ENCODE measurements at places on chromosomes 7 and 10. TPM values are rescaled to one million over a fixed set of nuclear protein-coding genes. Genes with fewer than 3 reads are reported as not detected.

The TACC2 gene
- not detected for total RNA-seq

The BAIAP2L1 gene
- 1.5 TPM for total RNA-seq

The ITGB8 gene
- total RNA-seq: not detected

The PTPN20 gene
- total RNA-seq: 0.70 TPM

The ADAM8 gene
- 101 TPM for total RNA-seq

The AGBL3 gene
- 4.1 TPM for total RNA-seq

The CALHM3 gene
- 0.20 TPM for total RNA-seq

The HOXA9 gene
- not detected for total RNA-seq

The CALHM1 gene
- total RNA-seq: 0.25 TPM

The SORCS1 gene
- total RNA-seq: not detected
